Mesendoderm (in vitro differentiated cells): ENCODE measurements at places on chromosomes 2 and 18.

DNA sequence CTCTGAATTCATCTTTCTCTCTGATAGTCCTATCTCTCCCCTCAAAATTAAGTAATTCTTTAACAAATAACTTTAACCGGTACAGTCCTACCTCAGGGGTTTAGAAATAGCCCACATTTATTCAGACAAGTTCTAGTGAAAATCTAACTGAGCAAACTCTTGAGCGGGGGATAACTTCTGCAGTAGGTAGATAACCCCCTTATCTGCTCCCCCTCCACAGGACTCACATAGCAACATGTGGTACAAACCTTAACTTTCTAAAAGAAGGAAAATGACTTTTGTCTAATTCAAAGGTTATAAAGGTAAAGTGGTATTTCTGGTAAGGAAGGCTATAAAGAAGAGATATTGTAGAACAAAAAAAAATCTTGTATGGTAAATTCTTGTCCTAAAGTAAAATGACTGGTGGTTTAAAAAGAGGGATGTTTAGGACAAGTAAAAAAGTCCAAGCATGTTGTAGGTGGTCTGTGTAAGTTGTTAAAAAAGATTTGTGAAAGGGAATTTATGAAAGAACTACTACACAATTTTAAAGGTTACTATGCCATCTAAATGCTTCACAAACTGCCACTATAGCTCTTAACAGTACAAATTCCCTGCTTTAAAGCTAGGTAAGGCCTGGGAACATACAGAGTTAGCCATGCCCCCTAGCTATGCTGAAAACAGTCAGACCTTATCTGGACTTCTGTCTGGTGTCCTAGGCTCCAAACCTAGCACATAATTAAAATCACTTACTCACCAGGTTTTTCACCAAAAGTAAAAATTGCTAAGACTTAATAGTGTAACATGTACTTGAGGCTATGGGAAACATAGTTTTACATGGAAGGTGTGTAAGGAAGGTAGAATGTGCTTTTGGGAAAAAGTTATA, 8.1 kb upstream of the RPIA start:
- no peak overlapping the region for H3K27ac ChIP-seq
- H3K4me3 ChIP-seq = no peak overlapping the region
- H3K4me1 ChIP-seq = no peaks in the 10 kb centered on the region
- peak; percentile 70 for DNase-seq
- H3K27me3 ChIP-seq = no peaks in the 10 kb centered on the region

- no peak overlapping the region for H3K27ac ChIP-seq
- no peaks in the 10 kb centered on the region for H3K27me3 ChIP-seq
- no peak overlapping the region for H3K4me3 ChIP-seq
Observed at GRCh38 chr2:99674090-99674489, 184.3 kb upstream of the REV1 start.

DNA sequence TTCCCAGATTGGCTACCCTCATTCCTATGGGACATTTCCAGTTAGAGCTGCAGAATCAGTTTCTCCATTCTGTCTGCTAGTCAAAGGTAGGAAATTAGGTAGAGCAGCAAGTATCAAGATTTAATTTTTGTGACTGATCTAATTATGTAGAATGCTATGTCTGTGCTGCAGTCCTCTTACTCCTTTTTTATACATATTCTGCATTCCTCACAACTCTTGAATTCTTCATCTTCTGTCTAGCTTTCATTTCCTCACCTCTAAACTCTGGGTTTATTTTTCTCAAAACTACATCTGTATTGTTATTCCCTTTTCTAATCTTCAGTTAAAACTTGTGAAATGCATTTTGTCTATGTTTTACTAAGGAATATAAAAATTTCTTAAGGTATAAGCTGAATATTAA, 8.6 kb downstream of the SGO2 start:
- no peak overlapping the region for H3K27ac ChIP-seq
- no peaks in the 10 kb centered on the region for H3K27me3 ChIP-seq
- H3K4me1 ChIP-seq = no peaks in the 10 kb centered on the region
- no peak overlapping the region for H3K4me3 ChIP-seq
- no peak for DNase-seq

DNA sequence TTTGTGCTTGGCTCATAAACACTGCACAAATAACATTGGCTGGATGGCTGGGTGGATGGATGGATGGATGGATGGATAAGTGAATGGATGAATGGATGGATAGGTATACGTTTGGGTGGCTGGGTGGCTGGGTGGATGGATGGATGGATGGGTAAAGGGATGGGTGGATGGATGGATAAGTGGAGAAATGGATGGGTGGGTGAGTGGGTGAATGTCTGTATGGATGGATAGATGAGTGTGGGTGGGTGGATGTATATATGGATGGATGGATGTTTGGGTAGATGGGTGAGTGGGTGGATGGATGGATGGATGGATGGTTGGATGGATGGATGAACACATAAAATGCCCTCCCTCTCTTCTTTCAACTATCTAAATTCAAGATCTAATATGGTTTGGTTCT, 38.1 kb downstream of the KCNF1 start:
- no peaks in the 10 kb centered on the region for H3K36me3 ChIP-seq
- H3K4me1 ChIP-seq = no peaks in the 10 kb centered on the region
- no peak for DNase-seq
- H3K4me3 ChIP-seq = no peak overlapping the region
- H3K27ac ChIP-seq = no peak overlapping the region

DNA sequence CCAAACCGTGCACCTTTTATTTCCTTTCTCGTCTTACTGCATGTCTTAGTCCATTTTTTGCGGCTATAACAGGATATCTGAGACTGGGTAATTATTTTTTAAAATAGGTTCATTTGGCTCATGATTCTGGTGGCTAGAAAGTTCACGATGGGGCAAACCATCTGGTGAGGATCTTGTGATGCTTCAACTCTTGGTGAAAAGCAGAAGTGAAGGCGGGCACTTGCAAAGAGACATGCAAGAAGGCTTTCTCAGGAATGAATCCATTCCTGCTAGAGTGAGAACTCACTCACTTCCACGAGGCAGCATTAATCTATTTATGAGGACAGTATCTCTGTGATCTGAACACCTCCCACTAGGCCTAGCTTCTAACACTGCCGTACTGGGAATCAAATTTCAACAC, 327.1 kb upstream of the RBMS1 start:
- H3K4me3 ChIP-seq = no peak overlapping the region
- H3K27me3 ChIP-seq = no peaks in the 10 kb centered on the region
- no peaks in the 10 kb centered on the region for H3K4me1 ChIP-seq

- no peaks in the 10 kb centered on the region for H3K27me3 ChIP-seq
- H3K4me1 ChIP-seq = no peaks in the 10 kb centered on the region
- no peak for DNase-seq
- no peaks in the 10 kb centered on the region for H3K36me3 ChIP-seq
Observed at GRCh38 chr2:197138506-197138905, 172.1 kb downstream of the ANKRD44 start.
